ENCODE measurements at places on chromosomes 7 and 10.

GRCh38 chr7:110911632-110912031 lies 179.3 kb upstream of the LRRN3 start:
- no peak for DNase-seq

DNA sequence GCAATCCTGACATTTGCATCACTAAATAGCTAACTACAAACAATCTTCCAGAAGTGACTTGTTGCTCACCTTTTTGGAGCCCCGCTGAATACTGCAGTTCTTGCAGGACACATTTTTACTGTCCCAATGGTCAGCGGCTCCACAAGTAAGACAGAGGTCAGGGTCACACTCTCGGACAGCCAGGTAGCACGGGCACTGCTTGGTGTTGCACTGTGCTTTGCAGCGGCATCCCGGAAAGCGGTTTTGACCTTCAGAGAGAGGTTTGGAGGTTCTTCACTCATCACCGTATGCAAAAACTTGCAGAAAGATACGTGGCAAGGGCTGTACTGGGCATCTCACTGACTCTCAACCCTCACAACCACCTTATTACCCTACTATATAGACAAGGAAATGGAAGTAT lies 70.2 kb downstream of the EZH2 start:
- DNase-seq: no peak

DNA sequence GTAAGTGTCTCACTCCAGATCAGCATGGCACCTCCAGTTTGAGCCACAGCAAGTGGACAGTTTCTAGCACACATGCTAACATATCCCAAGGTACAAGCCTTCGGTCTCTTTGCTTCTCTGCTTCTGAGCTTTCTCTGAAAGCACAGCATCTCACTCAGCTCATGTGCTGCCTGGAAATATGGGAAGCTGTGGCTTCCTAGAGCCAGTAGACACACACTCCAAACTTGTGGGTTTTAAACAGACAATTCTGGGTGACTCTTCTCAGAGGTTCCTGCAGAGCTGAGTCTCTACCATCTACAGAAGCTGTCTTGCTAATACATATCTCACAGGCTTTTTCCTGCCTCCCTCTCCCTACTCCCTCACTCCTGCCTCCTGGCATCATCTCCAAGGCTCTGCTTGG lies 23.9 kb upstream of the TMEM273 start:
- no peak for DNase-seq

DNA sequence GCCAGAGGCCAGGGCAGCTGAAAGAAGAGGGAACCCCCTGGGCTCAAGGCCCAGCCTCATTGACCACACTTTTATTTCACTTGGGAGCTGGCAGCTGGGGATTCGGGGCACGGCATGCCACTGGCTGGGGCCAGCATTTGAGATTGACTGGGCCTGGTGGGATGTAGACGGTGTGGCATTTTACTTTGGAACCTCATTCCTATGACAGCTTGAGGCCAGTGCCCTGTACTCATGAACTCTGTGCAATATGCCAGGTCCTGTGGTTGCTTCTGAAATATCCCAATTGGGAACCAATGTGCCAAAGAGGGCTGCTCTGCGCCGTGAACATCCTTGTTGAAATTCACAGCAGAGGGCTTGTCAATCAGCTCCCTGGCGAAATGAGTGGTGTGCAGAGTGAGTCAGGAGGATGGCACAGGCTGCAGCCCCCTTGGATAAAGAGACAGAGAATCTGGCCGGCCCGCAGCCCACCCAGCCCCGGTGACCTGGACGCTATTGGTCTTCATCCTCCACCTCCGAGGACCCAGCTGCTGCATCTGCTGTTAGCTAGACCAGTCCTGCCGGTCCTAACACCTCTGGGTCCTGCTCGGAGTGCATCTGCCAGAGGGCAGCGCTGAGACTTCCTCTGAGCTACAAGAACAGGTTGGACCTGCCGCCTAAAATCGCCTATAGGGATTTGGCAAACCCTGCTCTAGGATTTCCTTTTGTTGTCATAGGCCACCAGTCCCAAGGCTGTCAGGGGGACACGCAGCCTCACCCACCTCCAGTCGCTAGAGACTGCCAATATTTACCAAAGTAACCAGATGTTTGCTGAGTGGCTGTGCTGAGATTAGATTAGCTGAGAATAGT lies 58.0 kb downstream of the PRKAG2 start:
- DNase-seq: no peak

- DNase-seq: no peak
Observed at GRCh38 chr7:12481722-12482121, 78.1 kb upstream of the VWDE start.

DNA sequence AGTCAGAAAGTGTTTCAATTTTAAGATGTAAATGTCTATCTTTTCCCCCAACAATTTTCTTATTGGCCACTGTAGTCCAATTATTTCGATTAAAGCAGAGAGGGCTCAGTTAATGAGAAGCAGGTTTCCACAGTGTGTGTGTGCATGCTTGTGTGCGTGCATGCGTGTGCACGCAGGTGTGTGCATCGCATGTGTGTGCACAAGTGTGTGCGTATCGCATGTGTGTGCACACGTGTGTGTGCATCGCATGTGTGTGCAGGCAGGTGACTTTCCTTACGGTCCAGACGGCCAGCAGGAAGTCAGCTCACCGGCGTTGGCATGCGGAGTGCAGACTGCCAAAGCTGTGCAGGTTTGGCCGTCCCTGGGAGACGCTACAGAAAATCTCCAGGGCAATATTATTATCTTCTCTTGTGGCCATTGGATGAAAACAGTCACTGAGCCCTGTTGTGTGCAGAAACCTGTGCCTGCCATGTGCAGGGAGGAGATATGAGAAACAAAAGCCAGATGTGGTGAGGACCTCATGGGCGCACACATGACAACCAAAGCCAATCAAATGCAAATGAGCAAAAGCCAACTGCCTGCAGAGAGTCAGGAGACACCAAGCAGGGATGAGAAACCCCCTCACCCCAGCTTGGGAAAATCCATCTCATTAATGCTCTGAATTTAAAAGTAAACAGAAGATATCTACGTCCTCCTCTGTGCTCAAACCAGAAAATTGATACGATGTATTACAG lies 70.4 kb downstream of the C10orf90 start:
- no peak for DNase-seq

GRCh38 chr7:7739204-7740036 lies 21.0 kb upstream of the RPA3 start:
- DNase-seq: no peak

Measured in T-helper 2 cell (primary cell).